ENCODE measurements at places on chromosomes 13 and 19.
A peak's percentile ranks its signal among the peaks of the same experiment; 100 is the strongest.

DNA sequence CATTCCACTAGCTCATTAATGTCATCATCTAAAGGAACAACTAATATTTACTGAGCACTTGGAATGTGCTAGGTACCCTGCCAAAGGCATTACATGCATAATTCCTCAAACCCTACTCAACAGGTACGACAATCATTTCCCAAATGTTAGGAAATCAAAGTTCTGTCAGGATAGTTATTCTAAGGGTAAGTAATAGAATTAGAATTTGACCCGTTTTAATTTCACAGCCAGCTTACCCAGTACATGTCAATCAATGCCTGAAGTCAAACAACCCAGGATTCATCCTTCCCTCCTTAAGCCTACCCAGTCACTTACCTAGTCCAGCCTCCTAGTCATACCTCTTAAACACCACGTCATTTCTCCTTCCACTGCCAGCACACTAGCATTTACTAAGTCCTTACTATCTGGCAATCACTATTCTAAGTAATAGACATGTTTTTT lies 2.4 kb downstream of the LNX2 start:
- DNase-seq: no peak

DNA sequence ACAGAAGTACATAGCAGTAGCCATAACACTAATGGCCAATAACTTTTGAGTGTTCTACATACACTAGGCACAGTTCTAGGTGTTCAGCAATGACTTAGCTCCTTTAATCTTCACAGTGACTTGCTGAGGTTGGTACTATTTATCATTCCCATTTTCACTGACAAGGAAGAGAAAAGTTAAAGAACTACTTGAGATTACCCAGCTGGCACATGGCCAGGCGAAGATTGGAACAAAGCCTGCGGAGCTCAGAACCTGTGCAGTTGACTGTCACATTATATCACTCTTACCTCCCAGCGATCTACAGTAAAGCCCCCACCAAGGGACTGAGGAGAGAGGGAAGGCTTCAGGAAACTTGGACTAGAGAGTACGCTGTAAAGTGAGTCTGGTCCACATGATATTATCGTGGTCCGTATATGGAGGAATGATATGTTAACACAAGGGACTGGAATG lies 42.4 kb upstream of the WDFY2 start:
- no peak for DNase-seq

- DNase-seq: no peak
Measured at GRCh38 chr13:30848332-30849027, 57.6 kb upstream of the MEDAG start.

DNA sequence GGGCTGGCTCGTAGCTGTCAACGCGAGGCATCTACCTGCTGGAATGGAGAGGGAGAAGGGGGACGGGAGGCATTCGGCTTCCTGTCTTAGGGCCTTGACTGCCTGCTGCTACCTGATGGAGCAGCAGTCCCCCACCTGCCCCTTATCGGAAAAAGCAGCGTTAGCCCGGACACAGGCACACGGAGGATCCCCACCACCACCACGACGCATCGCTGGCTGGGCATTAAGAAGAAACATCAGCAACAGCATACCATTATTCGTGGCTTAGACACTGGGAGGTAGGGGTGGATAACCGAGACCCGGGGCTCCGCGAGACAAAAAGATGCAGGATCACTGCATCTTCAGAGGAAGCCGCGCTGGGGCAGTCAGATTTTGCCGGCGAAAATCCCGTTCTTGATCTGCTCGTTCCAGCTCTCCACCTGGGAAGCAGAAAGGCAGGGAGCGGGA lies 1.1 kb downstream of the COX6B2 start:
- no peak for DNase-seq

DNA sequence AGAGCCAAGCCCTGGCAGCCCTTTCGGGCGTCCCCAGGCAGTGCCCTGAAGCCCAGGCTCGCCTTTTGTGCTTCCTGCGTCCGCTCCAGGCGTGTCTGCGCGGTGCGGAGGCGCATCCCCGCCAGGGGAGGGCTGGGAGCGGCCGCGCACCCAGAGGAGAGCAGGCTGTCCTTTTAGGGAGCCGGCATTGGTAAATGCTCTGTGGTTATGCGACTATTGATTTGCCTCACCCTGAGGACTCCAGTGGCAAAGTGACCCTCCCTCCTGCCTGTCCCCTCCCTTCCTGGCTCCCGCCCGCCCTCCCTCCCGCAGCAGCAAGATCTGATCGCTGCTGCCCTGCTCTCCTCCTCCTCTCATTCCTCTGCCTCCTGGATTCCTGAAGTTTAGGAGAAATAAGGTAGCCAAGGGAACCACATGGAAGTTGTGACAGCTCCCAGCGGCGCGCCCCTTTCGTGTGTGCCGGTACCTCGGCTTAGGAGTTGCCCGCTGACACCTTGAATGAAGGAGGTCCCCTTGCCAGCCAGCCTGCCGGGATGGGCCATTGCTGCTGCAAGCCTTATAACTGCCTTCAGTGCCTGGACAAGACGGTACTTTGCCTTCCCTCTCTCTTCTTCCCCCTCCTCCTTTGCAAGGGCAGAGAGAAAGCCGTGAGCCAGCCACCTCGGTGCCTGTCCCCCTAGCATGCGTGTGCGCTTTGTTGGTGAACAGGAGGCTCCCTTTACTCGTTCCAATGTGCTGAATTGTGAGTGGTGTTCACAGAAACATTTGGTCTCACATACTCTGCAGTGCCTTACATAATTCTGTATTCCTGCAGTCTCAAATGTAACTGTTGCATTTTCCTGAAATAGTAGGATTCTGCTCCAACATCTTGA lies 166.9 kb downstream of the SLC7A1 start:
- peak; percentile 68 for DNase-seq

GRCh38 chr13:67147342-67148133 lies 82.6 kb downstream of the PCDH9 start:
- DNase-seq: no peak

GRCh38 chr13:82698941-82699340 lies 1183.3 kb downstream of the SLITRK1 start:
- no peak for DNase-seq

DNA sequence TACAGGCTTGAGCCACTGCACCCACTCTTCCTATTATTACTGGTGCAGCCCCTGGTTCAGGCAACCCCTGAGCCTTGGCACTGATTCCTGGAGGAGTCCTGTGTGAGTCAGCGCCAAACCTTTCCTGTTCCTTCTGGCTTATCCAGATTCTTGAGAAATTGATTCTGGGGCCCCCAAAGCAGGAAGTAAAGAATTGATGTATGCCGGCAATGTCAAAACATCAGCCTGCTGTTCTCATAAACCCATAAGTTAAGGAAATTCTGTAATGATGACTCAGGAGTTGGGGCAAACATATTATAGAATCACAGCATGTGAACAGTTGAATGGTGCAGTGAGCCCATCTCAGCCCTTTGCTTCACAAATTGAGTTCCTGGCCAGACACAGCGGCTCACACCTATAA lies 1.4 kb upstream of the OR7G3 start:
- no peak for DNase-seq

GRCh38 chr13:45940061-45940460 lies 88.5 kb upstream of the SIAH3 start:
- DNase-seq: no peak

- DNase-seq: no peak
Measured at GRCh38 chr19:13337181-13337580, 169.1 kb downstream of the CACNA1A start.

- DNase-seq: no peak
Measured at GRCh38 chr13:41942462-41943094, 18.3 kb downstream of the VWA8 start.

DNA sequence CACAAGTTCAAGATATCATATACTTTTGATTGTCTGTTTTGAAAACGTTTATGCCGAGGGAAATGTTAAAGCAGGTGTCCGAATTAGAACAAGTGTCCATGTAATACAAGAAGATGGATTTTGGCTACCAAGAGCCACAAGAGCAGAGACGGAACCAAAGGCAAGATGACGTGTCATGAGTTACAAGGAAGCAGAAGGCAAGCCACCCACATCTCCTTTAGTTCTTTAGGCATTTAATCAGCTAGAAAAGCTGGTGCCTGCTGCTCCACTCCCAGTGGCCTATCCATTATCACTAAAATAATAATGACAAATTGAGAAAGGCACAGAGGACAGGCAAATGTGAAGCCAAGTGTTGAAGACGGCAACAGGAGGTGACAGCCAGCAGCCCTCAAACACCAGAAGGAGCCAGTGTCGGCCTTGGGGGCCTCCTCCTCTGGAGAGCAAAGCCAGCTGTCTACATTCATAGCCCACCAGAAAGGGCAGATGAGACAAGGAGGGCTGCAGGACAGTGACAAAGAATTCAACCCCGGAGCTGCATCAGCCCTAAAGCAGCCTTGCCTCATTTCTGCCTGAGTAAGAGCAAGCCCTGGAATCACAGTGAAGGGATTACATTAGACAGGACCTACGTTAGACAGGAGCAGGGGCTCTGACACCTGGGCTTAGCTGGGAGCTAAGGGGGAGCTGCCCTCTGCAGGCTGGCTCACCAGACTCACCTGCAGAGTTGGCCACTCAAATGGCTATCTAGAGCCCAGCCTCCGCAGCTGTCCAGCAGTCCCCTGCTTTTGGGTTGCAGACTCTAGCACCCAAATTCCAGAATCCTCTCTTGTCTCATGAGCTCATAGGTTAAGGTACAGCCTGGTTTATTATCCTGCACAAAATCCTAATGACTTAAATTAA lies 569.9 kb downstream of the UQCRFS1 start:
- DNase-seq: no peak

GRCh38 chr13:92806215-92806614 lies 420.4 kb upstream of the GPC6 start:
- no peak for DNase-seq

DNA sequence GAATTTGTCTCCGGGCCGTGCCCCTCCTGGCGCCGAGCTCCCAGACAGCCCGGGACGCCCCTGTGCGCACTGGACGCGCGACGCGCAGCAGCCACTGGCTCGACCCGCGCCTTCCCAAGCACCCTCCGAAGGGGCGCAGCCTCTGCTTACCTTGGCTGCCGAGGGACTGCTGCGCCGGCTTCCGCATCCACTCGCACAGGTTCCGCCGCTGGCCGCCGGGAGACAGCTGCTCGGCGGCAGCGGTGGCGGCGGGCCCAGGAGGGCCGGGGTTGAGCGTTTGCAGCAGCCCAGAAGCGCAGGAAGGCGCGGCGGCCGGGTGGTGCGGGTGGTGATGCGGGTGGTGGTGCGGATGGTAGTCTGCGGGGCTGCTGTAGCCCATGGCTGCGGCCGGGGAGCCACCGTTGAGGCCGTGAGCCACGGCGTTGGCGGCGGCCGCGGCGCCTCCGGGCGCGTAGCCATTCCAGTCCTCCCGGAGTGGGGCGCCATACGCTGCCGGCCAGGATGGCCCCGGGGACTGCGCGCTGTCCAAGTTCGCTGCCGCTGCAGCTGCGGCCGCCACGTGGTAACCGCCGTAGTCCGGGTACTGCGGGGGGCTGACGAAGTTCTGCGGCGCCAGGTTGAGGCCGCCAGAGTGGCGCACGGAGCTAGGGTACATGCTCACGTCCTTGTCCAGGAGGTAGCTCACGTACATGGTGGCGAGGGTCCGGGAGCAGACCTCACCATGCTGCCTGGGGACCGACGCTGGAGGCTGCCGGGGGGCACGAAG lies 616 bp downstream of the CDX2 start:
- peak; percentile 33 for DNase-seq

- DNase-seq: peak; percentile 90
Measured at GRCh38 chr19:46296722-46297461, at the start of gene HIF3A. Gene HIF3A, plus strand, starts transcription at chr19:46297042. Its CDS starts 35 bp downstream, at chr19:46297077.

DNA sequence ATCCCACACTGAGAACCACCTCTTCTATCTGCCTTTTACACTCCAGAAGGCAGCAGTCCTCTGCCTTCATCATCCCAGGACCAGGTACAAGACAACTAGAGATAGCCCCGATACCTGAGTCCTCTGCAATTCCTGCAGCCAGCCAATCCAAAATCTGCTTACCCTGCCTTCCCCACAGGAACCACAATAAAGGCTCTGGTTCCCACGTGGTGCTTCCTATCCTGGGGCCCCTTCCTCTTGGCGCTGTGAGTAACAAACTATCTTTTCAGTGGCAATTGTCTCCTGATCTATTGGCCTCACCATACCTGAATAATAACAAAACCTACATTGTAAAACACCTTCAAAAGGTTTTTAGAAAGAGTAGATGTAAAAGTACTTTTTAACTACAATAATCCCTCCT lies 63.1 kb downstream of the ZDHHC20 start:
- DNase-seq: no peak

DNA sequence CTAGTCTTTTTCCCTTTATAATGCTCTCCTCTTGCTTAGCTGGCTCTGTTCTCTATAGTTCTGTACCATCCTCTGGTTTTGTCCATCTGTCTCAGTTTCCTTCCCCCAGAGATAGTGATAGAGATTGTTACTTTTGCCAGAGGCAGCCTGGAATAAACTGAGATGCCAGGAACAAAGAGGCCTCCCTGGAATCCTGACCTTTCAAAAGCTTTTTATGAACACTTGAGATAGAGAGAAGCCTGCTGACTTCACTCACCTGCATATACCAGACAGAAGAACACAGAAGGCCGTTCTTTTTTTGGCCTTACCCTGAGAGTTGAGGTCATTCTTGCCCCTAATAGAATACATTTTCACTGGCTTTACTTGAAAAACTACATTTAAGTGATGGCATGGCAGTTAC lies 150.2 kb downstream of the LHFPL6 start:
- DNase-seq: no peak

GRCh38 chr13:37144661-37145060 lies 39.2 kb upstream of the CSNK1A1L start:
- DNase-seq: no peak

DNA sequence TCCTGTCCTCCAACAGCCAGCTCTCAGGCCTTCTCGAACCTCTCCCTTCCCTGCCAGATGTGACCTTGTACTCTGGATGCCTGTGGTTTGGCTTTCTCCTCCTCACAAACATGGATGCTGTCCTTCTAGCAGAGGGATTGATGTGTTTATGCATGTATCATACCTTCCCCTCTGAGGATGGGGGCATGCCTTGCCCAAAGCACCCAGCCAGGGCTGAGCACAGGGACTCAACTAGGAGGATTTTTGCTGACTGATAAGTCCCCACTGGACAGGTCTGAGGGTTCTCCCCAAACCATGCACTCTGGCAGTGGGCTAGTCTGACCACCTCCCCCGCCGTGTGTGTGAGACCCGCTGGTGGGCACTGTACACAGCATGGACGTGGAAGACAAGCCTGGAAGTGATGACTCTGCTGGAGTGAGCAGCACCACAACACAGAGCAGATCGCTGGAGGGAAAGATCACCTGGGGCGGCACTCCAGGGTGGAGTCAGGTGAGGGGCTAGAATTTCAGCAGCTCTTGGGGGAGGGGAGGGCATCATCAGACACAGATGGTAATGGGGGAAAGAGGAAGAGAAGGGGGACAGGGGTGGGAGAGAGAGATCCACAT lies 360.3 kb upstream of the ZNF507 start:
- no peak for DNase-seq

GRCh38 chr13:36629057-36629385 lies 44.8 kb upstream of the SERTM1 start:
- no peak for DNase-seq

- DNase-seq: no peak
Measured at GRCh38 chr19:1363599-1363998, 20.1 kb upstream of the NDUFS7 start.

GRCh38 chr19:36009220-36009619 lies 607 bp upstream of the SYNE4 start:
- DNase-seq: peak; percentile 90

GRCh38 chr13:20952838-20953237 lies 50.3 kb upstream of the XPO4 start:
- no peak for DNase-seq
